Lower leg skin (tissue), 4 donors: ENCODE measurements at places on chromosomes 6 and 20. TPM values are rescaled to one million over a fixed set of nuclear protein-coding genes. Genes with fewer than 3 reads are reported as not detected.

The SLC22A3 gene
- 10.4 TPM for total RNA-seq

- DNase-seq = no peak
Measured at GRCh38 chr6:1960486-1961142, 284.8 kb downstream of the GMDS start.

The ZNF512B gene
- total RNA-seq = 16.6 TPM

The NUP43 gene
- total RNA-seq = 19.7 TPM
